ENCODE measurements at places on chromosomes 16 and 17. TPM values are rescaled to one million over a fixed set of nuclear protein-coding genes. Genes with fewer than 3 reads are reported as not detected.

The AOC3 gene
- total RNA-seq = 0.31 TPM

The HBQ1 gene
- 4.1 TPM for total RNA-seq

The ABCA9 gene
- total RNA-seq = 4.4 TPM

The GUCY2D gene
- total RNA-seq = not detected
